NCI-H187 treated with DMSO at 0.1 percent for 48 hours (cell line): ENCODE measurements at places on chromosomes 16 and 17.

GRCh38 chr16:84156342-84156784, 11.3 kb downstream of the DNAAF1 start:
- DNase-seq, result no peak

DNA sequence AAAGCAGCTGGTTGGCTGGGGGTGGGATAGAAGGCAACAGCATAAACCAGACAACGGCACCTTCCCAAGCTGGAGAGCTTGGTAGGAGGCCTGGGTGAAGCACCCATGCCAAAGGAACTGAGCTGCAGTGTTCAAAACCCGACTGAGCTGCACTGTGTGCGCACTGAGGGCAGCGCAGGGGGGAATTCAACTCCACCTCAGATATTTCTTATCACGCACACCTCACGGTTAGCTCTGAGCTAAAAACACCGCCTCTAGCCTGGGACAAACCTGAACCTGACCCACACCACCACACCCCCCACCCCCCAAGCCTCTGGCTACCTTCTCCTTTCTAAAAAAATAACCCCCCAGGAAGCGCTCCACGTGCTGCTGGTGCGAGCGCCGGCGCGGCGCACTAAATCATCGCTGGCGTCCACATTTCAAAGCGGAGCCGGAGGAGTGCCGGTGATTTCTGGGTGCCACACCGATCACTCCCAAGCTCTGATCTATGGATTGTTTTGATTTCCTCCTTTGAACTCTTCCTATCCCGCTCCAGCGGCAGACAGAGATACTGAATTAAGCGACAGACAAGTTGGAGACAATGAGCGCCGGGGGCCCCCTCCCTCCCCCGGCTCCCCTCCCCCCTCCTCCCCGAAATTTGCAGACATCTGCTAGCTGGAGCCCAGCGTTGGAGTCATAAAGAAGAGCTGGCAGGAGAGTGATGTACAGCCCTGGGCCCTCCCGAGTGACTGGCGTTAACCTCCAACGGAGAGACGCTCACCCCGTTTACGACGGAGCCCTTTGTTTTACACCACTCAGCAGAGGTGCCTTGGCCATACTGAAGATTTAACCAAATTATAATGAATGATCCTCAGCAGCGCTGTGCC, 85.0 kb downstream of the NOG start:
- DNase-seq, result no peak

- DNase-seq, result no peak
Measured at GRCh38 chr16:51119973-51120729, 30.9 kb downstream of the SALL1 start.

- no peak for DNase-seq
Measured at GRCh38 chr17:80941743-80942422, 49.8 kb upstream of the CHMP6 start.

- DNase-seq, result no peak
Measured at GRCh38 chr17:77218902-77219301, 78.1 kb downstream of the SEC14L1 start.

GRCh38 chr17:6686026-6686425, 27.1 kb downstream of the SLC13A5 start:
- no peak for DNase-seq

- DNase-seq, result no peak
Measured at GRCh38 chr16:29844575-29845331, 18.3 kb downstream of the CDIPT start.

GRCh38 chr17:60557805-60558204, 31.8 kb upstream of the APPBP2 start:
- DNase-seq, result no peak

DNA sequence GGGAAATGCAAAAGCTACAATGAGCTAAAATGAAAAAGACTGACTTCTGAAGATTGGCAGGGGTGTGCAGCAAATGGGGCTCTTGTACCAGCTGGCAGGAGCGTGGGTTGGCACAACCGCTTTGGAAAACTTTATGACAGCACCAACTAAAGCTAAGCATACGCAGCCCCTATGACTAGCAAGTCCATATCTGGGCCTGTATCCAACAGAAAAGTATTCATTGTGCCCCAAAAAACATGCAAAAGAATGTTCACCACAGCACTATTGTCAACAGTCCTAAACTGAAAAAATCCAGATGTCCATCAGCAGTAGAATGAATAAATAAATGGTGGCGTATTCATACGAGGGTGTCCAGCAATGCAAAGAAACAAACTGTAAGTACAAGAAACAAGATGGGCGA, 22.6 kb upstream of the ITGA3 start:
- no peak for DNase-seq

GRCh38 chr17:35906926-35907637, 23.5 kb downstream of the RDM1 start:
- no peak for DNase-seq

DNA sequence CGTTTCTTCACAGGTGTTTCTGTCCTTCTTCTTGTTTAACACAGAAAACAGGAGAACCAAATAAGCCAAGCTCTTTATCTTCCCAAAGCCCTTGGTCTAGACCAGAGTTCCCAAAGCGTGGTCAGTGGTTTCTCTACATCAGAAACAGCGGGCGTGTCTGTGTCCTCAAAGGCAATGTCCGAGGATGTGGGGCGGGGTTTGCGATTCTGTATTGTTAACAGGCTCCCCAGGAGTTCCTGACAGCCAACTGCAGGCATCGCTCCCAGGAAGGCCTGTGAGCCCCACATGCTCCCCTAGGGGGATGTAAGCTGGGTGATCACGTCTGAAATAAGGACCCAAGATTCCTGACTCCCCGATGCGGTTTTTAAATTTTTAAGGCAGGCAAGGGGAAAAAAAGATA, 28.4 kb upstream of the SLC25A19 start:
- DNase-seq, result no peak

- no peak for DNase-seq
Measured at GRCh38 chr16:75579281-75579834, 13.2 kb downstream of the GABARAPL2 start.

- DNase-seq, result no peak
Measured at GRCh38 chr16:1263591-1264344, 7.9 kb downstream of the TPSD1 start.

GRCh38 chr17:28330671-28331070, 4.6 kb downstream of the IFT20 start:
- no peak for DNase-seq

DNA sequence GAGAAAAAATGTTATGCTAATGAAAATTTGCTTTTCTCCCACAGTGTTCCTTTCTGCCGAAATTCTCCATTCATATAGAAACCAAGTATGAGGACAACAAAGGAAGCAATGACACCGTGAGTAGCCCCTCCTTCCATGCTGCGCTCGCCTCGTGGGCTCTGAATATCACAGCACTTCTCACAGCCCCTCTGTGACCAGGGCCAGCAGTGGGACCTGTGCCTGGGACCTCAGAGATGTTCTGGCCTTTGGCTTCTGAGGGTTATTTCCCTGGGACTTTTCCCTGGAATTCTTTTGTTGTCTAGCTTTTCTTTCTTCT, 139.6 kb upstream of the NOL11 start:
- no peak for DNase-seq

DNA sequence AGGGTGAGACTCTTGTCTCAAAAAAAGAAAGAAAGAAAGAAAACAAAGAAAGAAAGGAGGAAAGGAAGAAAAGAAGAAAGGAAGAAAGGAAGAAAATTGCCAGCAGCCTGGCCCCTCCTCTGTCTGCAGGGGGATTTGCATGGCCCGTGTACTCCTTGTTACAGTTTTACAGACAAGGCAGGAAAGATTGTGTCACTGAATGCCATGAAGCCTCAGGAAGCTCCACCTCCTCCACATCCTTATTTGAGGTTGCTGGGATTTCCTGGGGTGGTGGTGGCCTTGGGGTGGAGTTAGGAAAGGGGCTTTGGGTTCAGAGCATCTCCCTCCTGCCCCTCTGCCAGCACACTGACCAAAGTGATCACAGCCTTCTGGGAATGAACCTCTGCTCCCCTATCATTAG, 23.6 kb downstream of the CFAP20 start:
- no peak for DNase-seq

DNA sequence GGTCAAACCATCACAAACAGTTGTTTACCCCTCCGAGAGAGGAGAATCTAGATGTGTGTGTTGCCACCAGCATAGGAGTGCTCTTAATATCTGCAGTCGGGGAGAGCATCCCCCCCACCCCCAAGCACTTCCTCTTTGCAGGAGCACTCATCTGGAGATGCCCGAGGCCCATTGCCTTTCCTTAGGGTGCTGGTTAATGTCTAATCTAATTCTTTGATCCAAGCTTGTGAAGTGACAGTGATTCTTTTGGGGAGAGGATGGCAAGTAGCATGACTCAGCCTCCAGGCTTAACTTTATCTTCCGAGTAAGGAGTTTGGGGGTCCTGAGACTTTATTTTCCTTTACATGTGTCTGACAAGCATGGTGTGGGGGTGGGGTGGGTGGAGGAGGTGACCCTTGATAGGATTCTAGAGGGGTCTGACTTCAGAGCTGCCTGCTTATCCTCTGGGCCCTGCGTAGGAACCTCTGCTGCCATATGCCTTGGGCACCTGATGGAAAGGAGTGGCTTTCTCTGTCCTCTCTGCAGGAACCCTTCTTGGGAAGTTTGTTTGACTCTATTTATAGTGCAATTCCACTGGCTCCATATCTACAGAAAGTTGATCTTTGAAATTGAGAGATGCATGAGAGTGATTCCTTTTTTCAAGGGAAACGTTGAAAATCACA, 207.1 kb downstream of the SPECC1 start:
- no peak for DNase-seq

- DNase-seq, result no peak
Measured at GRCh38 chr16:23833960-23834685, 1.7 kb upstream of the PRKCB start.

GRCh38 chr17:3688852-3689261, 7.1 kb downstream of the P2RX5 start:
- DNase-seq, result no peak

GRCh38 chr16:35255186-35255803, 1795.9 kb downstream of the TP53TG3F start:
- DNase-seq, result no peak
